ENCODE measurements at places on chromosomes 12 and 14.

GRCh38 chr14:90649557-90650135, 166.6 kb downstream of the TTC7B start:
- no peak for DNase-seq

- no peak for DNase-seq
Measured at GRCh38 chr12:49364989-49365388, 2.3 kb upstream of the SPATS2 start.

DNA sequence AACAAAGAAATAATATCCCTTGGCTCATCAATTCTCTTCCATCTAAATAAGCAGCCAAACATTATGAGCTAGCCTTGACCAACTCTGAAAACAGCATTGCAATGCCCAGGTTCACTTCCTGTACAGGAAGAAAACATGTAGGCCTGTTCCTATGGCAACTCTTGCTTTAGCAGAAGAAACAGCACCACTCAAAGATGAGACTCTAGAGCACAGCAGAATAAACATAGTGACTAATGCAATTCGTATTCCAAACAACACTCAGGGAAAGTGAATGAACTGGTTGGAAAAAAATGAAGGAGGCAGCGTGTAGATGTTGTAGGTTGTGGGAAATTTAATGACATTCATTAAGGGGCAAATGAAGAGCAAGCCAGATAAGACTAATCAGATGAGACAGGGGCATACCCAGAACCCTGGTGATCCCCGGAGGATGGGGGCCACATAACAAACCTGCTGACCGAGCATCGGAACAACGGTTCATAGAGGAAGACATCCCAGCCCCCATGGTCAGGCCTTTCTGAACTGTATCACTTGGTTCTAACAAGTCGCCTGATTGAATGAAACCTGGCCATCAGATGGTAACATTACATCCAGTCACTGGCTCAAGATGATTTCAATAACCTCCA, 9.0 kb downstream of the ARHGDIB start:
- DNase-seq: no peak

- DNase-seq: no peak
Measured at GRCh38 chr12:6314776-6315175, 4.3 kb downstream of the PLEKHG6 start.

- DNase-seq: no peak
Measured at GRCh38 chr12:66232263-66232662, 43.2 kb downstream of the IRAK3 start.

- no peak for DNase-seq
Measured at GRCh38 chr12:106586278-106586802, 3.5 kb downstream of the RFX4 start.

All from right lung (tissue), 10 donors.